Stimulated activated CD8-positive, alpha-beta memory T cell treated with anti-CD3 and anti-CD28 coated beads, Interleukin-7, amount 100 ng/mL, for 1 hour (primary cell): ENCODE measurements at places on chromosomes 3 and 15.
A peak's percentile ranks its signal among the peaks of the same experiment; 100 is the strongest.

- DNase-seq, result no peak
These were observed 57.1 kb upstream of the GATA2 start for GRCh38 chr3:128550113-128550440.

GRCh38 chr15:65286704-65287519 lies at the start of gene PARP16:
TSS of gene PARP16 (minus strand) at chr15:65286883. CDS start at chr15:65286426, 457 bp downstream.
- DNase-seq, result peak; percentile 83

DNA sequence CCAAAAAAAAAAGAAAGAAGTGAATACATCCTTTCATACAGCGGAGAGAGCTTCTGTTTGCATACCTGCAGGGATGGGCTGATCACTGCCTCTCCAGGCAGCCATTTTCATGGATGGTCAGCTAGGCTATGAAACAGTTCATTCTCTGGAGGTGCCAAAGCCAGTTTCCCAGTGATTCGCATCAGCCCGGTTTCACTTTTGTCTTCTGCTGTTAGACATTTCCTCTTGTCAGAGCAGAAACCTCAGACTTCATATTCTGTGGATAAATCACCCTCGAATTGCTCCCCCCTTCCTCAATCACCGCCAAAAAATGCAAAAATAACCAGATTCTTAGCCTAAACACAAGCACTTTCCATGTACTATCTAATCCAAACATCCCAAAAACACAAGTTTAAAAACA lies 225.6 kb downstream of the ADAMTS9 start:
- no peak for DNase-seq

DNA sequence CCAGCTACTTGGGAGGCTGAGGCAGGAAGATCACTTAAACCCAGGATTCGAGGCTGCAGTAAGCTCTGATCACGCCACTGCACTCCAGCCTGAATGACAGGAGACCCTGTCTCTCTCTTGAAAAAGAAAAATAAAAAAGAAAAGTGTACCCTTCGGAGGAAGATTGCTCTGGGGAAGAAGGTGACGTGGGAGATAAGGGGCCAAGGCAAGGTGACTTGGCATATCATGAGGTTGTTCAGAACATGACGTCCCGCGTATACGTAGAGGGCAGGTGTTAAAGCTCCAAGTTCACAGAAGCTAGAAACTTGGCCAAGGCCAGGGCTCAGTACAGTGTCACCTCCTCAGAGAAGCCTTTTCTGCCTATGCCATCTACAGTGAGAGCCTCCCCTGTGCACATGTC lies 6.7 kb upstream of the ACAD9 start:
- no peak for DNase-seq

GRCh38 chr3:128703561-128703960 lies 22.4 kb upstream of the RAB7A start:
- DNase-seq, result no peak

GRCh38 chr3:5581743-5582142 lies 394.2 kb downstream of the EDEM1 start:
- no peak for DNase-seq

GRCh38 chr15:92614791-92615785 lies 40.5 kb downstream of the FAM174B start:
- no peak for DNase-seq

GRCh38 chr3:183490653-183491052 lies 62.2 kb upstream of the MCF2L2 start:
- DNase-seq, result no peak

DNA sequence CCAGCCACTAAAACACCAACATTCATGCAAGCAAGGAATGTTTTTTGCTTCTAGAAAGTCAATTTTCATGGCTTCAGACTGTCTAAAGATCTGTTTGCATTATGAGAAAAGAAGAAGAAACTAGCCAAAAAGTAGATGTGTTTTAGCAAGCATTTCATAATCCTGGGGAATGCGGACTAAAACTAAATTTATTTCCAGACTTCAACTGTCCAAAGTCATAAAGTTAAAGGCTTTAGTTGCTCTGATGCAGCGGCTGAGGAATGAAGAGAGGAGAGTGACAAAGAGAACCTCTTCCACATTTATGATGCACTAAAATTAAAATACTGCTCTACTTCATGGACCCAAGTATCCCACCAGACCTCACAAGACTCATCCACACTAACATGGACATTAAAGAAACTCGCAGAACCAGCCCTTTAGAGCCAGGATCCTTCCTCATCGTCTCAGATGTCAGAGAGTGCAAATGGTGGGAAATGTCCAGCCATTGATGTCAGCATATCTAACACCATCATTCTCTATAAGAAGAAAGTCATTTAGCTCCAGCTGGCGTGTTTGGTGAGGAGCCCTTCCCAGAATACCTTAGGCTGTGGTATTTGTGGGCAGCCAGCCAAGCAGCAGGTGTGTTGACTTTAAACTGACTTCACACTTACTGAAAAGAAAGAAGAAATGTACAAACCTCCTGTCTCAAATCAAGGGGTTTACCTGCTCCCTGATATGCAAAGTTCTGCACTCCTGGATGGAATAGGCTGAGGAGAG lies 17.4 kb downstream of the FYCO1 start:
- no peak for DNase-seq

DNA sequence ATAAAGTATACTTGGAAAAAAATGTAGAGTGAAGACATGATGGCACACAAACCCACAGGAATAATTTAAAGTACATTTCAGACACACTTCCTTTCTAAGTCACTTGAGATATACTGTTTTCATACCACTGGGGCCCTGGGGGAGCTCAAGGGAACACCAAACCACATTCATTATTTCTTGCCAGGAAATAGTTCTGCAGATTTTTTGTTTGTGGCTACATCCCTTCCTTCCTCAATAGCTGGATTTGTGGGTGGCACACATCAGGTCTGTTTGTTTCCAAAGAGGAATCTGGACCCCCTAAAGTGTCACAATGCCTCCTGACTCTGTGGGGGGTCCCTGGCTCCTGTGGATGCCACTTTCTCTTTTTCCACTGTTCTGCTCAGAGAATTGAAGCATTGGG lies 153.5 kb upstream of the COL8A1 start:
- no peak for DNase-seq

DNA sequence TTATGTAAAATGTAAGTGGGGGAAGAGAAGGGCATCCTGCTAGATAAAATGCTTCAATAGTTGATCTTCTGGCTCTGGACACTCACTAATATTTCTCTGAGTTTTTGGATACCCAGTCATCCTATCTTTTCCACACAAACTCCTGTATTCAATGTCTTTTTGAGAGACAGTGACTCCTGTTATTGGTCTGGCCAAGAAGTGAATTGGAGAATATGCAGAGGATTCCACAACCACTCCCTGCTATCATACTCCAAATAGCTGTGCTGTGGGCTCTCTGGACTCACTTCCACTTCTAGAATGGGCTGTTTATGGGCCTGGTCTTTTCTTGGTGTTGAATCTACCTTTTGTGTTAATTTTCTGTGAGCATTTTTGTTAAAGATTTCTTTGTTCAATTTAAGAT lies 376.8 kb downstream of the NLGN1 start:
- DNase-seq, result no peak

DNA sequence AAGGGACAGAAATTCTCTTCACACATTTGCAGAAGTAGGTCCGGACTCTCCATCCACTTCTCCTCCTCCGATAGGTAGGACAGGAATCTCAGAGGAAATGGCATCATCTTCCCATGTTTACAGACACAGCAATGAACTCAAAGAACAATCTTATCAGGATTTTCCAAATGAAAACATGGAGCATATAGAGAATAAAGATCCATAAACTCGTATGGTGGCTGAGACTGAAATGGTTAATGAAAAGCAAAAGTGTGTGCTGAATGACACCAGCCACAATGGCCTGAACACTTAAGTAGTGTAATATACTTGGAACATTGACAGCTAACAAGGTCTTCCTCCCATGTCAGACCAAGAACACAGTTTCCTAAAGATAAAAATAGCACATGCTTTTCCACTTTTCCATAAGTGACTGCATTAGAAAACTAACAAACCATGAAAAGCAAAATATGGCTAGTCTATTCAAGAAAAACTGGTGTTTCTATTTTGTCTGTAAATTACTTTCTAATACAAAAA lies 5.8 kb downstream of the CCRL2 start:
- no peak for DNase-seq

DNA sequence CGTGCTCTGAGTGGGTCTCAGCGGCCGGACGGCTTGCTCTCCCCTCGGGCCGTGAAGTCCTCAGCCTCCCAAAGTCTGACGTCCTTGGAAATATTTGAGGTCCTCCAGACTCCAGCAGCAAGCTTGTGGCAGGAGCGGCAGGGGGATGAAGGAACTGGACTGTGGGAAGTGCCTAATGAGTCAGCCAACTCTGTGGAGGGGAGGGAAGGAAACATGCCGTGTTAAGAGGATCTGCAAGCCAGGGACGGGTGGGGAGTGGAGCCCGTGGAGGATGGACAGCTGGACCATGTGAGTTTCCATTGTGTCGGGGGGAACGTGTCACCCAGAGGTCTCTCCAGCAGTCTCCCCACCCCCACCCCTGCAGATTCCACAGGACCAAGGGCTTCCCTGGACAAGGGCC lies 39.4 kb upstream of the IDH2 start:
- no peak for DNase-seq

DNA sequence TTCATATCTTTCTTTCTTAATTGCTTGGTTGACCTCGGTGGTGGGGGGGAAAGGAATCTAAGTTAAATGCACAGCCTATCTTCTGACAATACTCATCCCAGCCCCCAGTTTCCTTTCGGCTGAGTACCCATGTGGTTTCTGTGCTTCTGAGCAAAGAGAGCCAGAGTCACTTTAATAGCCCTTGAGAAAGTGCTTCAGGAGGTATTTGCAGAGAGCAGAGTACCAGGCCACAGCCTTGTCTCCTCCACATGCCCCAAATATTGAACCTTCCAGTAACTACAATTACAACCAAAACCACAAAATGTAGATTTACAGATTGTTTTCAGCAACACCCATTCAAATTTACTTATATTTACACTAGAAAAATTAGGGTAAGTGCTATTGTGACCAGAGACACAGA lies 647.4 kb downstream of the NR2F2 start:
- DNase-seq, result no peak

DNA sequence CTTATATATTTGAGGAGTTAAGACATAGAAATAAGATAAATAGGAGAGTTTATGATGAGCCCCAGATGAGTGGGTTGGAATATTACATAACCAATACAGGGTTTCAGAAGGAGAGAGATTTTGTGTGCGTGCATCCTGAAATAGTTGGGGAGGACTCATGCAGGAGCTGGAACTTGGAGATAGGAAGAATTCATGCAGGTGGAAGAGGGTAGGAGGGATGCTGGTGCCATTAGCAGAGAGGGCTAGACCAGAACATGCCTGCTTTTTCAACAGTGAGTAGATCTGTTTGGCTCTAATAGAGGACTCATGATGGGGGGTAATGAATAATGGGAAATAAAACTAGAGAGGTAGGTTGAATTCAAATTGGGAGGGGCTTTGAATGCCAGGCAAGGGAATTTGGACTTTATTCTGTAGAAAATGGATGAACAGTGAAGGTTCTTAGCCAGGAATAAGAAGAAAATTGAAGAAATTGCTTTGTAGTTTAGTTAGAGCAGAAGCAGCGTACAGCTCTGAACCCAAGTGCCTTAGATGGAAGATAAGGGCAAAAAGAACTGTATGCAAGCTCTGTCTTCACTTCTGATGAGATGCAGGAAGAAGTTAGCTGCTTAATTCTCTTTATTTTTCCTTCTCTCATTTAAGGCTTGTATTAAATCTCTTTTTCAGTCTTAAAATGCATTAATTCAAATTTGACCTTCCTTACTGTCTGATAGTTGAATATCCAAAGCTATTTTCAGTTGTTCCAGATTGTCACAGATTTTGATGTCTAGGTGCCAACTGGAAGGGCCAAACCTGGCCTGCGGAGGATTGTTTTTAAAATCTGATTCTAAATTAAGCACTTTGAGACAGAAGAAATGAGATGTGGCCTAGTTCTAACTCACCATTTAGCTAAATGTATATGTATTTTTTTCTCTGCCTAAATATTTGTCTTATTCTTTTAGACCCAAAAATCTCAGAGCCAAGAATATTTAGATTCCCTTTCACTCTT lies 86.3 kb downstream of the PPM1L start:
- no peak for DNase-seq

DNA sequence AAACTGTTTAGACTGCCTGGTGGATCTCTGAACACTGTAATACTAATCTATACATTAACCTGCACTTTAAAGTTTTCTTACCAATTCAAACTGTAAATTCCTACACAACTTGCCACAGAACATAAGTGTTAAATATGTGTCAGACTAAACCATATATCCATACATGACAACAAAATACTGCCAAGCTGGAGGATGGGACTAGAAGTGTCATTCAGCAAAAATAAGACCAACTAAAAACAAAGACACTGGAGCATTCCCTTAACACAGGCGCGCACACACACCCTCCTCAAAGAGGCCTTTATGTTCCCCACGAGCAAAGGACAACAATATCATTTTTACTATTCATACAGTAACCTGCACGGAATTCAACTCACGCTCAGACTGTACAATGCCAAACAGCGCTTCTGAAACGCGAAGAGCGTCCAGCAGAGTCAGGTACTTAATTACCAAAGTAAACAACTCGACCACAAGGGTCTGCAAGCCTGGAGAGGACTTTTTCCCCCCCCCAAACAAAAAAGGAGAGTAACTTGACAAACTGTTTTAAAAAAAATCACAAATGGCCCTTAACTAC lies 1.1 kb downstream of the DCUN1D1 start:
- no peak for DNase-seq

- DNase-seq, result no peak
These were observed 89.4 kb downstream of the ADAMTS17 start for GRCh38 chr15:100252359-100252758.

DNA sequence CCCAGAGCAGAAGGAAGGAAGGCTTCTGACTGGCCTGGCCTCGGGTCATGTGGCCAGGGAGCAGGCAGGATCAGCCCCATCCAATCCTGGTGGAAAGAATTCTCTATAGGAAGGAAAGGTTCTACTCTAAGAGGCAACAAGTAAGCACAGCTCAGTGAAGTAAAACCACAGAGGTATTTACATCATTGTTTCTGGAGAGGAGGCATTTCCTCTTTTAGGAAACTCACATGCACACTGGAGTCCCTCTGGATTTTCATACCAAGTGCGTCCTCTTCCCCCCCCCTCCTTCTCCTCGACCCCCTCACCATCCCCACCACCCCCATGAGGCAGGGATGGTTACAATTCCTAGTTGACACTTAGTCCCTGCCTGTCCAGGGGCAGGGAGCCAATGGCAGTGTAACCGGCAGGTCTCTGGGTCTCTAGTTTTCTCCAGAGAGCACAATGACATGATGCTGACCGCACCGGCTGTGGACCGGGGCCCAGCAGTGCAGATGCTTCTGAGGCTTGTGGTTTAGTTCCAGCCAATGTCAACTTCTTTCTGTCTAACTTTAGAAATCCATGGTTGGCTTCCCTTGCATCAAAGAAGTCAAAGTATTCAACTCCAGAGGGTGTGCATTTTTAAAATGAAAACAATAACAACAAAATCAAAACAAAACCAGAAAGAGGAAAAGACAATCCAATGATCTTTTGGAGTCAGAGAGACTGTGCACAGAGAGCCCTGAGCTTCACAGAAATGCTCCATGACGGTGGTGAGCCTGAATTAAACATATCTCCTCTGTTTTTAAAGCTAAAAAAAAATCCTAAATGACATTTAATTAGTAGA lies 230.3 kb upstream of the TLE3 start:
- no peak for DNase-seq

DNA sequence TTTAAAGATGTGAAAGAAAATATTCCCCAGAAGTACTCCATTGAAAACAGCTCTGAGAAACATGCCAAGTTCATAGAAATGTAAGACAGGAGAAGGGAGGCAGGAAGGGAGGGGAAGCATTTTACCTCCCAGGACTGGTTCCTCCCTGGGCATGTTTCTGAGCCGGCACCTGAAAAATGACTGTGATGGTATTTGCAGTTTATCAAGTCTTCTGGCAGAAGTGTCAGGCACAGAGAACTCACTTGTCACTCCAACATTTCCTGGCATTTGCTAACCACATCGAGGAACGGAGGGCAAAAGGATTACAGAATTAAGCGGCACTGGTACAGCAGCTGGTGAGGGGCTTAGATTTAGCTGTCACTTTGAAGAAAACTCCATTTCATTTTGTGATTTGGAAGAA lies 1054.0 kb downstream of the TUSC7 start:
- DNase-seq, result no peak
